ENCODE measurements at places on chromosomes 2 and 18. TPM values are rescaled to one million over a fixed set of nuclear protein-coding genes. Genes with fewer than 3 reads are reported as not detected.

DNA sequence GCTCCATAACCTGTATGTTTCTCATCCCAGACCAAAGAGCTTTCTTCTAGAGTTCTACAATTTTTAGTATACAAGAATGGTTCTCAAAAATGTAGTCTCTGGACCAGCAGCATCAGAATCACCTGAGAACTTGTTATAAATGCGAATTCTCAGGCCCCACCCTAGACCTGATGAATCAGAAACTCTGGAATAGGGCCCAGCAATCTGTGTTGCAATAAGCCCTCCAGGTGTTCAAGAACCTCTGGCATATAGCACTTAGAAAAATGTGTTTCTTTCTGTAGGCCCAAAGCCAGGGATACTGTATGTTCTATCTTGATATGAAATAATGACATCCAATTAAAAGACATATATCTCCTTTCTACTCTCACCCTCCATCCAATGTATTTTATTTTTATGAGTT is 10.4 kb downstream of the PAIP2B start:
- DNase-seq = no peak

- no peak for DNase-seq
Measured at GRCh38 chr2:160015746-160016145, 46.7 kb downstream of the PLA2R1 start.

DNA sequence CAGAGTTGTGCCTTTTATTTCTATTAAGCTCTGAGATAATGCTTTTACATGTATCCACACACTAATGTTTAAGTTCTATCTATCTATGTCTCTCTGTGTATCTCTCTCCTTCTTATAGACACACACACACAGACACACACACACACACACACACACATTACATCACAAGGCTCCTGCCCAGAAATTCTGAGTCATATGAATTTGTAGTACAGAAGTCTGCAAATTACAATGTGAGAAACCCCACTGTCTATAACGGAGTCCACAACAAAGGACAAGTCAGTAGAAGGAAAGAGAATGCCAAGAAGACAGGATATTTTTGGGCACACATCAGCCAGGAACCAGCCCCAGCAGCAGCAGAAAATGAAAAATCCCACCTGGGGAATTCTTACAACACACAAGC is 142.4 kb downstream of the EN1 start:
- DNase-seq = no peak

DNA sequence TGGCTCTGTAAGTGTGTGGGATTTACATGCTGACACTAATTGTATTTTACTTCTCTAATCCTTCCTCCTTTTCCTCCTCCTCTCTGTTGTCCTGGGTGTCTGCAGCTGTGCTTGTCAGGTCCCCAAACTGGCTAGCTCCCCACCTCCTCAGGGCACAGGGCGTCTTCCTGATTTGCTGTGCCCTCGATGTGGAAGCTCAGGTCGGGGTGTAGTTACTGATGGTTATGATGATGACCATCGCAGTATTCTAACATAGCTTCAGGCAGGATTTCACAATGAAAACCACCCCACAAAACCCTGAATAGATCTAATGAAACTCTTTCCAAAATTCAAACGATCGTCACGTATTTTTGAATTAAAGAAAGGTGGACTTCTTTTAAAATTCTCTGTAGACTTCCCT is 428.4 kb downstream of the TGIF1 start:
- no peak for DNase-seq

DNA sequence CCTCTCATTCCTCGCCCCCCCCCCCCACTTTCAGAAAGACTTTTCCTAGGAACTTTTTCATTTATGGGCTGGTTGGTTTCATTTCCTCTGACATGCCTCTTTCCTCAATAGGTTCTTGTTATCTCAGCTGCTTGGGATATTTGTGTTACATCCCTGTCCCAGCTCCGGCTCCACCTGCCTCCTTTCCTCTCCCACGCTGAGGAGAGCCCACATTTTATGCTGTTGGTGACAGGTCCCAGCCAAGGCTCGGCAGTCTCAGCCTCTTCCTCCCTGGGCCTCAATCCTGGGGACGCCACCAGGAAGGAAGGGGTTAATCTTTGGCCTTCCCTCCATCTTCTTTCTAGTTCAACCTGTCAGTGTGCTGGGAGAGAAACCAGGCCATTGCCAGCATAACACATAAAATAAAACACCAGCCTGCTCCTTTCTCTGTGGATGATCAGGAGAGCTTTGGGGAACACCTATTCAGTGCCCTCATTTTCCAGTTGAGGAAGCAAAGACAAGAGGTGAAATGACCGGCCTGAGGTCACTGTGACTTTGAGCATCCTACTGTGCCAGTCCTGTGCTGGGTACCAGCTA is 216.9 kb upstream of the TNP1 start:
- DNase-seq = peak; percentile 11

DNA sequence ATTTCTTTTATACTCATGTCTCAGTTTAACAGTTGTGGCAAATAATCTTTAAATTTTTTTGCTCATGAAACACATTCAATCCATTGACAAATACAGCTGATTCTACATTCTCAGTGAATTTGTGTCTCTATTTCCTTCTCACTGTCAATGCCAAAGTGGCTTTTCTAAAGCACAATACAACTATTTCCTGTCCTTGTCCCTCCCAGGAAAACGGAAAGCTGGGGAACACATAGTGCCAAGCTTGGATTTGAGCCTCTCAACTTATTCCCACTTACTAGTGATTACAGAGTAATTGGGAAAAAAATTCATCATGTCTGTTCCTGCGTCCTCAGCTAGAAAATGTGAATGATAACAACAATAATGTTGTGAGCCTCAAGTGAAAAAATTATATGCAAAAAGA is 899.7 kb upstream of the CDH2 start:
- no peak for DNase-seq

- no peak for DNase-seq
Measured at GRCh38 chr2:150282357-150282756, 205.1 kb downstream of the RND3 start.

Gene SLC23A3
- 0.65 TPM for total RNA-seq

Gene SCYGR4
- not detected for total RNA-seq

Gene LYPD6
- 6.7 TPM for total RNA-seq

Gene TAF4B
- total RNA-seq = 8.7 TPM

Gene PRKCE
- total RNA-seq = 1.5 TPM

Gene SATB2
- 2.4 TPM for total RNA-seq

Gene LAMA3
- total RNA-seq = 0.61 TPM

Gene NTSR2
- total RNA-seq = not detected
